Left ventricle myocardium inferior (tissue), 1 donor: ENCODE measurements at places on chromosomes 4 and X. TPM values are rescaled to one million over a fixed set of nuclear protein-coding genes. Genes with fewer than 3 reads are reported as not detected.

The CTPS2 gene
- total RNA-seq: 4.9 TPM

GRCh38 chr4:90027565-90027964 is 99.6 kb upstream of the CCSER1 start:
- DNase-seq: no peak

The NEUROG2 gene
- not detected for total RNA-seq

DNA sequence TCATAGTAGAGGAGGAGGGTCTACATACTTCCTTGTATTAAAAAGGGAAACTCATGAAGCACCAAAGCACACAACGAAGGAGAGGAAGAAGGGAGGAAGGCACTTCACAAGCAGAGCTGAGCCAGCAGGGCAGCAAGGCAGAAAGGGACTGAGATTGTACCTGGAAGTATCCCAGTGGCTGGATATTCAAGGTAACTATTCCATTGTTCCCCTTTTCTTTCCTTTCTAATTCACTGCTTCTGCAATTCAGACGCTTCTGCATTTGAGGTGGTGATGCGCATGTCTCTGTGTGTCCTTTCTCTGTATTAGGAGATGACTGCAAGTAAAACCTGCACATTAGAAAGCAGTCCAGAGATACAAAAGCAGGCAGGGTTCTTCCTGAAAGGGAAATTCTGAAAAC is 54.9 kb downstream of the UBQLN2 start:
- DNase-seq: no peak
